ENCODE measurements at places on chromosomes 1 and 21. TPM values are rescaled to one million over a fixed set of nuclear protein-coding genes. Genes with fewer than 3 reads are reported as not detected.

DNA sequence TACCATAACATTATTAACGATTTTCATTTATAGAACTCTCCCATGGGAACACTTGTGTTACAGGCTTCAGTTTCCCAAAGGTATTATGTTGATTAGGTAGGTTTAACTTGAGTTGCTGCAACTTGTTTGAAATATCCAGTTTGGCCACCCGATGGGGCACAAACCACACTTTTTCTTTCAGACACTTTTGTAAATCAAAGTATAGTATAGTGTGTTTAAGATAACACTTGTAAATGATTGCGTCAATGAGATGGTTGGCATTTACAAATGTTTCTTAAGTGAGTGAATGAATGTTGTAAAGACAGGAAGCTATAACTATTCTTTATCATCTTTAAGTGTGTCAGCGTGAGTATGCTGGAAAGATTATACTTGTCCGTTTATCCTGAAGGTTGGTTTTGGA is 4.3 kb downstream of the XPR1 start:
- no peak overlapping the region for H3K27ac ChIP-seq
- no peaks in the 10 kb centered on the region for H3K27me3 ChIP-seq
- no peaks in the 10 kb centered on the region for H3K36me3 ChIP-seq
- no peak overlapping the region for H3K4me3 ChIP-seq
- DNase-seq: peak; percentile 19

Gene SLC9C2
- 1.1 TPM for total RNA-seq

DNA sequence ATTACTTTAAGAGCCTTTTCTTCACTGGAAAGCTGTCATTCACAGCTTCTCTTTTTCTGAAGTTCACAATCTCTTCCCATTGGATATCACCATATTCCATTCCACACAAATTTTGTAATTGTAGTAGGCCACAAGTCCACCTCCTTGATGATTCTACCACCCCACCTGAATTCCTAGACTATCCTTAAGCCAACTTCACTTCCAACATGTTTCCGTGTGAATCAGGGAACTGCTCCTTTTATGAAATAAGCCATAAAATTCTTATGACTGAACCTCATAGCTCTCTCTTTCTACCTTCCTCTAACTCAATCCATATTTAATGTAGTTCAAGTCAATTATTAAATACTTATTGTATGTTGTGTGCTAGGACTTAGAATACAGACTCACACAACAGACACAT is 16.6 kb upstream of the ZRANB2 start:
- DNase-seq: no peak
- no peak overlapping the region for H3K4me3 ChIP-seq
- H3K4me1 ChIP-seq: peaks cover 6% of the 10 kb centered on the region
- H3K27ac ChIP-seq: no peak overlapping the region
- no peaks in the 10 kb centered on the region for H3K27me3 ChIP-seq
- no peaks in the 10 kb centered on the region for H3K36me3 ChIP-seq

GRCh38 chr1:47875831-47876586 is 121.2 kb downstream of the TRABD2B start:
- no peak for DNase-seq
- no peak overlapping the region for H3K27ac ChIP-seq
- H3K36me3 ChIP-seq: no peaks in the 10 kb centered on the region
- H3K4me1 ChIP-seq: no peaks in the 10 kb centered on the region

- DNase-seq: peak; percentile 60
- H3K27me3 ChIP-seq: no peaks in the 10 kb centered on the region
- H3K27ac ChIP-seq: 0 out of 2 replicates have a peak overlapping the region, but pooled peaks have one; percentile 59
- H3K4me3 ChIP-seq: no peak overlapping the region
Observed at GRCh38 chr1:10677491-10678391, 118.7 kb downstream of the CASZ1 start.
